ENCODE measurements at places on chromosomes 7 and 10. TPM values are rescaled to one million over a fixed set of nuclear protein-coding genes. Genes with fewer than 3 reads are reported as not detected.

CXCL12 gene
- total RNA-seq = 0.14 TPM

SHH gene
- 0.50 TPM for total RNA-seq

NOS3 gene
- 0.44 TPM for total RNA-seq

AGBL3 gene
- total RNA-seq = 0.80 TPM

WNT8B gene
- not detected for total RNA-seq
